ENCODE measurements at places on chromosomes 6 and 20.

DNA sequence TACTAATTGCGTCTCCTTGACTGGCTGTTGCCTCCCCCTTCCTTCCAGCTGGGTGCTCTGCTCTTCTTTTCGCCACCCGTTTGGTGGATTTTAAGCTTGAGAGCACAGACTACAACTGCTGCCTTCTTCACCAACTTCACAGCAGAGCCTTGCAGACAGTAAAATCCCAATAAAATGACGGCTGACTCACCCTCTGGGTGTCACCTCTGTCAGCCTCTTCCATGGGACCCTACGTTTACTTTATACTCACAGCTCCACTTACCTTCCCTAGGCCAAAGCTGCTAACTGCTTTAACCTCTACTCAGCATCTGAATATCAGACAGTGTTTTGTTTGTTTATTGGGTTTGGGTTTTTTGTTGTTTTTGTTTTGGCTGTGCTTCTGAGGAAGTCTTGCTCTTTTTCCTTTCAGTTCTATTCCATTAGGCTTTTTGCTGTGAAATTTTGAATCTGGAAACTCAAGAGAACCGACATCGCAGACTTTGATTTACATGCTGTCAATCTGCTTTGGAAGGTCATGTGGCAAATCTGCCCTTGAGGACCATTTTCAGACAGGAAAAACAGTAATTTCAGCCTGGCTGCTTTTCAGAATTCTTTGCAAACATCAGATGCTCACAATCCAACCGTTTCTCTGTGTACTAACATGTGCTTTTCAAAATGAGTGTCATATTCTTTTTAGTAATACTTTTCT is 2.4 kb downstream of the AGPAT4 start:
- DNase-seq, result peak; percentile 46

DNA sequence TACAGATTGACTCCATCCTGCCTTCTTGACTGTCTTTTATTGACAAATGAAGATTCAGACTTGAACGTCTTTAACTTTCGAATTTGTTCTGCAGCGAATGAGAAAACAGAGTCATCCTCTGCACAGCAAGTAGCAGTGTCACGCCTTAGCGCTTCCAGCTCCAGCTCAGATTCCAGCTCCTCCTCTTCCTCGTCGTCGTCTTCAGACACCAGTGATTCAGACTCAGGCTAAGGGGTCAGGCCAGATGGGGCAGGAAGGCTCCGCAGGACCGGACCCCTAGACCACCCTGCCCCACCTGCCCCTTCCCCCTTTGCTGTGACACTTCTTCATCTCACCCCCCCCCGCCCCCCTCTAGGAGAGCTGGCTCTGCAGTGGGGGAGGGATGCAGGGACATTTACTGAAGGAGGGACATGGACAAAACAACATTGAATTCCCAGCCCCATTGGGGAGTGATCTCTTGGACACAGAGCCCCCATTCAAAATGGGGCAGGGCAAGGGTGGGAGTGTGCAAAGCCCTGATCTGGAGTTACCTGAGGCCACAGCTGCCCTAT is 12.2 kb downstream of the BRD2 start:
- no peak for DNase-seq

DNA sequence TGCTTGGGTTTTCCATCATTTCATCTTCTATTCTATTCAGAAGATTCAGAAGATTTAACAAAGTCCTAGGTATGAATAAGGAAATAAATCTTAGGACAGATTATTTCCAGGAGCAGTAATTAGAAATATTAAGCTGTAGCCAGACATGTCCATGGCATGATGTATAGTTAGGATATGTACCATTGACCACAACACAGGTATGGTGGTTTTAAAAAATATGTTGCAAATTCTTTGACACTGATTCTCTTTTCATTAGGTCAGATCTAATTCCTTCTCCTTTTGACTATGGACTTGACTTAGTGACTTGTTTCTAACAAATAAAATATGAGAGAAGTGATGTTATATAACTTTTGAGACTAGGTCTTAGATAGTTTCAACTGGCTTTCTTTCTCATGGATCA is 23.5 kb upstream of the PDE7B start:
- DNase-seq, result no peak

- DNase-seq, result no peak
These were observed 199.1 kb downstream of the ERMARD start for GRCh38 chr6:169950558-169950957.

DNA sequence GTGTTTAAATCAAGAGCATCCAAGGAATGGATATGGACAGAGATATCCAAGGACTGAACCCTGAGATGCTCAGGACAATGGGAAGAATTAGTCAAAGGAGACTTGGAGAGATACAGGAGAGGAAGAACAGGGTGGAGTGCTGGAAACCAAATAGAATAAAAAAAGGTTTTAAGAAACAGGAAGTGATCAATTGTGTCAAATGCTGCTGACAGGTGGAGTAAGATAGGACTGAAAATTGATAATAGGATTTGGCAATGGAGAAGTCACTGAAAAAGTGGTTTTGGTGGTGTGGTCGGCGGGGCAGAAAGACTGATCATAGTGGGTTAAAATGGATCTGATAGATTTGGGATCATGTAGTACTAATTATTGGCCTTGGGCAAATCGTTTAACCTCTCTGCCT is 37.9 kb upstream of the PNRC1 start:
- DNase-seq, result no peak

- no peak for DNase-seq
These were observed 24.1 kb downstream of the DEK start for GRCh38 chr6:18240230-18240629.

GRCh38 chr20:11067359-11067758 is 393.6 kb upstream of the JAG1 start:
- DNase-seq, result no peak

GRCh38 chr20:25223179-25223661 is 24.7 kb upstream of the PYGB start:
- peak; percentile 72 for DNase-seq

DNA sequence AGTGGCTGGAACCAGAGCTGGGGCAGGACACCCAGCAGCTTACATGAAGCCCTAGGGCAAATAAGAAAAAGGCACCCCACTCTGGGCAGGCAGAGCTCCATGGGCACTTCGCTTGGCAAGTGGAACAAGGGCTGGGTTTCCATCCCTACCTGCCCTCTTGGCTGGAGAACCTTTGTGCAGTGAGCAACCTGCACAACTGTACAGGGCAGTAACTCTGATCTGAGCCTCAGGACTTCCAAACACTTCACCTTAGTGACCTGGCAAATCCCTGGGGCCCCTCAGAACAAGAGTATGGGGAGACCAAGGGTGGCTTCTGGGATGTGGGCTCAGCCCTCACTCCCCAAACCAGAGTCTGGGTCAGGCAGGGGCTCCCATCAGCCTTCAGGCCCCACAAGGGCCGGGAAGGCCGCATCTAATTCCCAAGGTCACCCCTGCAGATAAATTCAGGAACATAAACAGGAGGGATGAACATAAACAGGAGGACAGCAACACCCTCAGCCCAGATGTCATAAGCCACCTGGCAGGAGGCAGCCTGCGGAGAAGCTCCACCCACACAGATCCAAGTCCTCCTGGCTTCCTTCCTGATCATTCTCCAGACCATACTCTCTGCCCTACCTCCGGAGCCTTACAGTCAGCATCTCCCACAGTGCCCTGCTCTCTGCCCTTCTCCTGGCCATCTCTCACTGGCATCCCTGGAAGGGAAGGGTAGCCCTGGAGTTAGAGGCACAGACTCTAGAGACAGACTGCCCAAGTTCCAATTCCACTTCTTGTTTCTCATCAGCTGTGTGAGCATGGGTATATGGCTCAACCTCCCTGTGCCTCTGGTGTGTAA is 37.5 kb downstream of the HNF4A start:
- no peak for DNase-seq

DNA sequence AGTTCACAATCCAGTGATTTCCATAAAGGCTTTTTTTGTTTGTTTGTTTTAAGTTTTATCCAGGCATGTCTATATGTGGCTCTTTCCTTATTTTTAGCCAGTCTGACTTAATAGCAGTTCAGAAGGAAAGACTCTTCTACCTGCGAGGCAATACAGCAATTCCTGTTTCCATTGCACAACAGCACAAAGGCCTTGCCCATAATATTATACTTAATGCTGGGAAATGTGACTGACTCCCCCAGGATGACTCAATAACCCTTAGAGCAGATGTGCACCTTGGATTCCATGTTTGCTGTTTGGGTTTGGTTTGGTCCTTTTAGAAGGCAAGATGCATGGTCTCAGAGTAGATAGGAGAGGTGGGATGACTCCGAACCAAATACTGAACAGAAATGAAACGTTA is 184.1 kb downstream of the MTFR2 start:
- no peak for DNase-seq

DNA sequence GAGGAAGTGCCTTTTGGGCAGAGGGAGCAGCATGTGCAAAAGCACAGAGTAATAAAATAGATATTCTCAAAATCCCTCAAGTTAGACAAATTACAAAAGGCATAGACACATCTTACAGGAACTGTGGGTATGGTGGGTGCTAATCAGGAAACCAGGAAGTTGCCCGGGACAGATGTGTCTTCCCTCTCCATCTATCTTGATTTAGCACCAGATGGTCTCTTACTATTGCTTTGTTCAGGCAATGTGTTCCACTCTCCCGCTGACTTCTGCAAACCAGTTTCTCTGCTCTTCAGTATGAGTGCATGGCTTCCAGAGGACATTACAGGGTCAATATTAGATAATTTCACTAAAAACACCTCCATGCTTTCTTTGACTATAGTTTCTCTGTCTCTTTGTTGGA is 13.2 kb downstream of the CITED2 start:
- no peak for DNase-seq

GRCh38 chr6:29491574-29491973 is 3.8 kb upstream of the MAS1L start:
- DNase-seq, result no peak

- DNase-seq, result no peak
These were observed 12.8 kb downstream of the AARS2 start for GRCh38 chr6:44300292-44300823.

- DNase-seq, result no peak
These were observed 324.3 kb upstream of the MOCS1 start for GRCh38 chr6:40258531-40258930.

- no peak for DNase-seq
These were observed 23.7 kb upstream of the KIF16B start for GRCh38 chr20:16596991-16597390.

DNA sequence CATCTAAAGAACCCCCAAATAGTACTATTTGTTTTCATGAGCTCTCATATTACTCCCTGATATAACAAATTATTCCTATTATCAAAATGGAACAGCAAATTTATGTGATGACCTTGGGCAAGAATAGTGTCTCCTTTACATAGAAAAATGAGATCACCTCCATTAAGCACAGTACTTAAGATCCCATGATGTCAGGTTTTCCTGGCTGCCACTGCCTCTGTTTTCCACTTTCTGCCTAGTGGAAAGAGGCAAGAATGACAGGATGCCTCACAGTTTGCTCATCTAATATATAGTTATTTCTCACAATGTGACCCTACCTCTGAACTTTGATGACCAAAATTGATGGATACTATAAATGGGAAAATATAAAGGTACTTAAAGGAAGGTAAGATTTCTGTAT is 260.1 kb upstream of the SGK1 start:
- DNase-seq, result no peak

DNA sequence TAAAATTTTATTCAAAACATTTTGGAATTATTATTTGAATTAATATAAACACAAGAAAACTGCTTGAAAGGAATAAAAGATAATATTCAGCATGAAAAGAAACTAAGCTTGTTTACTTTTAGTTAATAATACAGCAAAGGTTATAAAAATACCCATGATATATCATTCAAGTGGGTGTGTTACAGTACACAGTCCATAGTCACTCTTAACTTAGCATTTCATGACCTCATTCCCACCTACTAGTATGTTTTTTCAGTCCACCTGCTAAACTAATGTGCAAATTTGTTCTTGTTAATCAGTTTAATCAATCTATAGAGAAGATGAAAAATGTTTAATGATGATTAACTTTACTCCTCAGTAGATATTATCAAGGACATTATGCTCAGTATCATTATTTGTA is 841.4 kb upstream of the EPHA7 start:
- no peak for DNase-seq

DNA sequence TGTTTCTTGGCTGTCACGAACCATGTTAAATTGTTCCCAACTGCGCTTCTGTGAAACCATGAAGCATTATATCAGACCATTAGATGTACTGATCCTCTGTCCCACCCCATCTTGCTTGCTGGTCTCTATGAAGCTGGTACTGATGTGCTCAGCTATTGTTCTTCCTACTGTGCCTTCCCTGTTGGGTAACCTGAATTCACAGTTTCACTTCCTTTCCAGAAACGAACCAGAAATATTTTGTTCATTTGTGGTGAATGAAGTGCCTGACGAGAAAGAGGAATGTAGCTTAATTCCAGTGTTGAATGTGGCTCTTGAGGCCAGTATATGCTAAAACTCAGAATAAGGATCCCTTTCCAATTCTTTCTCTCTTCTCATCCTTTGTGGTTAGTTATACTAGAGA is 58.1 kb upstream of the SNAP91 start:
- no peak for DNase-seq

- no peak for DNase-seq
These were observed 462 bp upstream of the SLC35B3 start for GRCh38 chr6:8435845-8436168.

- DNase-seq, result peak; percentile 30
These were observed 14.6 kb downstream of the MYBL2 start for GRCh38 chr20:43681468-43681942.

DNA sequence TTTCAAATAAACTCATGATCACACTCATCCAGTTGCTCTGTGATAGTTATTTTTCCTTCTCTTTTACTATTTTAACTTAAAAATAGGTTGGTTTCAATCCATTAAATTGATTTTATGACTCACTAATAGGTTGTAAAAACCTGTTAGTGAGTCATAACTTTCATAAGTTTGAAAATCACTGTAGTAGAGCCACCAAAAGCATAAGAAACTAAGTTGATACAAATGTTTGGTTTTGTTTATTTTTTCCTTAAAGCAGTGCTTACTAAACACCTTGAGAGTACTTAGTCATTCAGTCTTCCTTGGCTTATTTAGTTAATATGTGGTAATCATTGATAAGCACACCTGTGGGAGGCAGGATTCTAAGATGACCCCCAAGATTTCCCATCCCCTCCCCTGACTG is 312.1 kb upstream of the MAN1A1 start:
- DNase-seq, result no peak

- DNase-seq, result no peak
These were observed 53.8 kb downstream of the C6orf58 start for GRCh38 chr6:127630800-127631199.

DNA sequence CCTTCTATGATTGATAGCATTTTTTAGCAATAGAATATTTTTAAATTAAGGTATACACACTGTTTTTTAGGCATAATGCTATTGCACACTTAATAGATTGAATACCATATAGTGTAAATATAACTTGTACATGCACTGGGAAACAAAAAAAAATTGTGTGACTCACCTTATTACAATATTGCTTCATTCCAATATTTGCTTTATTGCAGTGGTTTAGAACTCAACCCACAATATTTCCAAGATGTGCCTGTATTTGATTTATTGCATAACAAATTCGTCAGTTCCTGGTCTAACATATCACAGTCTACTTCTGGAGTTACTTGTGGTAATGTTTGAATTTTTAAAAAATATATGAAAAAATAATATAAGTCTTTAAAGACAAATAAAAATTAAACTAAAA is 41.9 kb upstream of the DEFB112 start:
- no peak for DNase-seq

Data from WERI-Rb-1 (cell line).